Lower lobe of right lung (tissue), 2 donors: ENCODE measurements at places on chromosomes 12 and 14. TPM values are rescaled to one million over a fixed set of nuclear protein-coding genes. Genes with fewer than 3 reads are reported as not detected.

Gene SYNDIG1L
- 1.6 TPM for total RNA-seq

Gene KRT5
- 0.65 TPM for total RNA-seq

Gene DAAM1
- 46.7 TPM for total RNA-seq

Gene SDSL
- total RNA-seq, result 12.8 TPM

- no peak overlapping the region for H3K27ac ChIP-seq
- H3K4me1 ChIP-seq, result no peaks in the 10 kb centered on the region
- H3K4me3 ChIP-seq, result no peak overlapping the region
Measured at GRCh38 chr14:54117924-54118323, 161.3 kb upstream of the BMP4 start.

GRCh38 chr12:92764831-92765230 is 62.0 kb downstream of the PLEKHG7 start:
- H3K27me3 ChIP-seq, result no peaks in the 10 kb centered on the region
- DNase-seq, result no peak
- no peak overlapping the region for H3K27ac ChIP-seq
- no peaks in the 10 kb centered on the region for H3K36me3 ChIP-seq
- peaks cover 9% of the 10 kb centered on the region for H3K4me1 ChIP-seq
- H3K4me3 ChIP-seq, result no peak overlapping the region

DNA sequence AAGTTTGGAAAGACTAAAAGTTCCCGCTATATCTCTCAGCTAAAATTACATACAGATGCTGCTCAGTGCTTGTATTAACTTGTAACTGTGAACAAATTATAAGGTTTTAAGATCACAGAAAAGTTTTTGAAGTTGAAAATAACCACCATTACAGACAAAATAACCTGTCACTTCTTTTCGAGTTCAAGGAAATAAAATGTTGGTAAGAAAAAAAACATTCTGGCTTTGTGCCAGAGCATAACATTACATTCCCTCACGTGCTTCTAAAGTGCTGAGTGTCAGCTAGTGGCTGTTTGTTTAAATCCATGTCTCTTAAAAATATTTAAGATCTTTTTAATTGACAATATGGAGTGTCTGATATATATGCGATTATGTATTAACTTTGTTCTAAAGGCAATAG is 27.2 kb upstream of the ADAMTS20 start:
- H3K4me3 ChIP-seq, result no peak overlapping the region
- DNase-seq, result no peak
- H3K27me3 ChIP-seq, result no peaks in the 10 kb centered on the region
- no peaks in the 10 kb centered on the region for H3K36me3 ChIP-seq
- no peaks in the 10 kb centered on the region for H3K4me1 ChIP-seq

DNA sequence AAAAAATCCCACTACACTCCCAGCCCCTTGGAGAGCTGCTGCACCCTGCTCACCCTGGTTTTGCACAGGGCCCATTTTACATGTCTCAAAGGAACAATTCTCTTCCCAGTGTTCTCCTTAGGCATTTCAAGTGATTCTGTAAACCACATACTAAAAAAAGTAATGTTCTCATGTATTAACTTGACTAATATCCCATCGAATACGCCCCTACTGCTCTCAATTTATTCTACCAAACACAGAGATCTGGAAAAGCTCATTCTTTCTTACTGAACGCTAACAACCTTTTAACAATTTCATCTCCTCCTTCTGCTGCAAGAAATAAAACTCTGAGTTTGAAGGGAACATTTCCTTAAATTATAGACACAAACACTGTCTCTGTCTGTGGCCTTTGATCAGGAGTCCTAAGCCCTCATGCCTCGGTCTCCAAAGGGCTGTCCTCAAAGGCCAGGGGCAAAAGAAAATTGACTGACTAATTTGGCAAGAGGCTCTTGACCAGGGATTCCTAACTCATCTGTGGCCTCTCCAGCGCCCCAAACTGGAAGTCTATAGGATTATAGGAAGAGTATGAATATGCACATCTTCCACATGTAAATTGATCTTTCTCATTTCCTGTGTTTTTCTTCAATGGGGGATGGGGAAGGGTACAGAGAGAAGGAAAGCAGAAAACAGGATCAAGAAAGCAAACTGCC is 17.1 kb upstream of the TSPAN11 start:
- H3K4me3 ChIP-seq, result no peak overlapping the region
- no peak for DNase-seq
- no peaks in the 10 kb centered on the region for H3K27me3 ChIP-seq
- H3K27ac ChIP-seq, result no peak overlapping the region
- H3K36me3 ChIP-seq, result no peaks in the 10 kb centered on the region
- H3K4me1 ChIP-seq, result no peaks in the 10 kb centered on the region

GRCh38 chr12:46617167-46617566 is 208.6 kb downstream of the SLC38A4 start:
- no peak overlapping the region for H3K4me3 ChIP-seq
- H3K36me3 ChIP-seq, result no peaks in the 10 kb centered on the region
- DNase-seq, result no peak
- H3K27me3 ChIP-seq, result no peaks in the 10 kb centered on the region

- H3K4me3 ChIP-seq, result no peak overlapping the region
- DNase-seq, result no peak
- H3K27ac ChIP-seq, result no peak overlapping the region
- H3K4me1 ChIP-seq, result no peaks in the 10 kb centered on the region
Measured at GRCh38 chr12:44640427-44641190, 235.5 kb downstream of the NELL2 start.

- no peak overlapping the region for H3K27ac ChIP-seq
- H3K27me3 ChIP-seq, result no peaks in the 10 kb centered on the region
- no peak overlapping the region for H3K4me3 ChIP-seq
- no peak for DNase-seq
- no peaks in the 10 kb centered on the region for H3K36me3 ChIP-seq
- H3K4me1 ChIP-seq, result no peaks in the 10 kb centered on the region
Measured at GRCh38 chr14:32611752-32612151, 282.7 kb downstream of the AKAP6 start.

- no peak overlapping the region for H3K27ac ChIP-seq
- no peak for DNase-seq
- H3K4me3 ChIP-seq, result no peak overlapping the region
- no peaks in the 10 kb centered on the region for H3K4me1 ChIP-seq
Measured at GRCh38 chr12:92270521-92270920, 124.9 kb upstream of the BTG1 start.
